Psoas muscle (tissue), 8 donors: ENCODE measurements at places on chromosomes 3 and 15. TPM values are rescaled to one million over a fixed set of nuclear protein-coding genes. Genes with fewer than 3 reads are reported as not detected.

The STAB1 gene
- total RNA-seq = 39.2 TPM

- DNase-seq = peak; percentile 82
Measured at GRCh38 chr3:139934613-139935015, 371 bp upstream of the CLSTN2 start.

DNA sequence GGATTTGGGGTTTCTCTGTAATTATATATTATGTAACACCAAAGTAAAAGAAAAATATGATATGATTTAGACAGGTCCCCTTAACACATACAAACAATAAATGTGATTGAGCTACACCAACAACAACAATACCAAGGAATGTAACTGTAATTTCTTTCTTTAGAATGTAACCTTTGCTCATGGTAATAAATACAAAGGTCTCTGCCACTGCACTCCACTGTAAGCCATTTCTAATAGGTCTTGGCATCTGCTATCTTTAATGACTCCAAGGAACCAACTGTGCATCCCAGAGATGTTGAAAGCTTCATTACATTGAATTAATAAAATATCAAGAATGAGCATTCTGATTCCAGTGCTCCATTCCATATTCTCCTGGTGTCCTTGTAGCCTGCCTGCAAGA lies 88.8 kb downstream of the PDZRN3 start:
- DNase-seq = no peak

DNA sequence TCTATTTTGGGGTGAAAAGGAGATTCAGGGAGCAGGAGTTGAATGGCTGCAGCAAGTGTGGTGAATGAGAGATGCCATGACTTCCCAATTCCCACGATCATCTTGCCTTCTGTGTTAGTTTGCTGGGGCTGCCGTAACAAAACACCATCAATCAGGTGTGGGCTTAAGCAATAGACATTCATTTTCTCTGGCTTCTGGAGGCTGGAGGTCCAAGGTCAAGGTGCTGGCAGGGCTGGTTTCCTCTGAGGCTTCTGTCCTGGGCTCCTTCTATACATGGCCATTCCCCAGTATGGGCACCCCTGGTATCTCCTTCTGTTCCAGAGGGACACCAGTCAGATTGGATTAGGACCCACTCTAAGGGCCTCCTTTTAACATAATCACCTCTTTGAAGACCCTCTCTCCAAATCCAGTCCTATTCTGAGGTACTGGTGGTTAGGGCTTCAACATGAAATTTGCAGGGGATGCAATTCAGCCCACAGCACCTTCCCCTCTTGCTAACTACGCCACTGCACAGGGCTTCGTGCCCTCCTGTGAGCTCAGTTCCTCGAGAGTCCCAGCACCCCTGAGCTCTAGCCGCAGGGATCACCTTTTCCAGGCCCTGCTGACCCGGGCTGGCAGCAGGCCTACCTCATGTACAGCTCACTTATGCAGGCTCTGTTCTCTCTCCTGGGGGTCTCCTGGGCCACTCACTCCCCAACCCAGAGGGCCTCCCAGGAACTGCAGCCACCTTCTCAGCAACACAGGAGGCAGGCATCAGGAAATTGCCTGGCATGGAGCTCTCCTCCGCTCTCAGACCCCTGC lies 37.3 kb upstream of the SLC6A11 start:
- no peak for DNase-seq

The PTX3 gene
- total RNA-seq = 0.19 TPM

GRCh38 chr3:149765762-149766334 lies 13.6 kb upstream of the COMMD2 start:
- no peak for DNase-seq

The STAC gene
- 1.5 TPM for total RNA-seq

DNA sequence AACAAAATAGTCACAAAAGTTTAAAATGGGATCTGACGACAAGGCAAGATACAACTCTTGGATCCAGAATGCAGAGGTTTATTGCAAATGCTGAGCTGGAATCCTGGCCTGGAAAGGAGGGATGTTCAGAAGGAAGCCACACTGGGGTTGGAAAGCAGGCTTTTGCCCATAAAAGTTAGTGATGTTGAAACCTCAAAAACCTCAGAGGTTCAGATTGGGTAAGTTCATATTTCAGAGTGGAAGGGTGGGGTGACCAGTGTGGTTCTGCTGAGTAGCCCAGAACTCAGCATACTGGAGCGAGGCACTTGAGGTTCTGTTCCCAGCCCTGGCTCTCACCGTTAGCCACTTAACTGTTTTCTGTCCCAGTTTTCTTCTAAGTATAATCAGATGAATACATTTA lies 114.0 kb upstream of the OSTN start:
- DNase-seq = no peak

DNA sequence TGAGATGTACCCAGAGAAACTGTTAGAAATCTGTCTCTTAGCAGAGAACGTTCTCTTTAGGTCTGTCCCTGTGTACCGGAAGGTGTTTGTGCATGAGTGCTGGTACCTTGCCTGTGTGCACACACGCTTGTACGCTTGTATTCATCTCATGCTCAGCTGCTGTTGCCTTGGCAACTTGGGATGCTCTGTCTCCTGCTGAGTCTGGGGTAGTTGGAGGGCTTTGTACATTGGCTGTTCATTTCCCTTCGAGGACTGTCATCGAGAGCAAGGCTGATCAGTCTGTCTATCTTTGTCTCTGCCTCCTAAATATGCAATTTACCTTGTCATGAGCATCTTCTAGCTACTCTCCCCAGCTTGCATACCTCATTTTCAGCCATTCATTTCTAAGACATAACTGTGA lies 147.2 kb downstream of the SLCO3A1 start:
- no peak for DNase-seq

DNA sequence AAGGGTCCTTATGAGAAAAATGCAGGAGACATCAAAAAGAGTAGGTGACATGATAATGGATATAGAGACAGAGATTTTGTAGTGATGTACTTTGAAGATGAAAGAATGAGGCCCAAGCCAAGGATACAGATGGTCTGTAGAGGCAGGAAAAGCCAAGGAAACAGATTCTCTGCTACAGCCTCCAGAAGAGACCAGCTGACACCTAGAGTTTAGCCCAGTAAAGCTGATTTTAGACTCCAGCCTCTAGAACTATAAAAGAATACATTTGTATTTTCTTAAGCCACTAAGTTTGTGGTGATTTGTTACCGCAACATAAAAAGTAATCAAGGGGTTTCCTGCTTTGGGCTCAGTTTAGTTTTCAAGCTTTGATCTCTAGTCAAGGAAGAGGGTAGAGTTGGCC lies 64.8 kb downstream of the STRIT1 start:
- DNase-seq = no peak

DNA sequence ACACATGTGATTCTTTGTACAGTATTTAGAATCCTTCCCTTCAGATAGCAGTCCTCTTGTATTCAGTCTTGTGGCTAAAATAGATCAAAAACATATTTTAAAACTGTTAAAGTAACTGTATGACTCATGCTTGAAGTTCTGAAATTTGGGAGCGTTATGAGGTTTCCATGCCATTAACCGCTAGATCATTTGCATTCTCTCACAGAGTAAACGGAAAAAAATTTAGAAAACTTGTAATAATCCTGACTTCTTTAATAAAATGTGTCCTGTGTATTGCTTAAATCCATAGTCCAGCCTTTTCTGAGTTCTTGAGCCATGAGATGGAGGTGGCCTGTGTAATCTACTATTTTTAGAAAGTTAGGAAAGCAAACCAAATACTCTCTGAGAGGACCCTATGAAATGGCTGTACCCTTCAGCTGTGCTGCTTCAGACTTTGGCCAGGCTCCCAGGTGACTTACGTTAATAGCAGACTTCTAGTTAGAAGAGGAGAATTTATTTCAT lies 33.8 kb downstream of the MBNL1 start:
- DNase-seq = peak; percentile 40

The SEC62 gene
- total RNA-seq = 78.2 TPM

DNA sequence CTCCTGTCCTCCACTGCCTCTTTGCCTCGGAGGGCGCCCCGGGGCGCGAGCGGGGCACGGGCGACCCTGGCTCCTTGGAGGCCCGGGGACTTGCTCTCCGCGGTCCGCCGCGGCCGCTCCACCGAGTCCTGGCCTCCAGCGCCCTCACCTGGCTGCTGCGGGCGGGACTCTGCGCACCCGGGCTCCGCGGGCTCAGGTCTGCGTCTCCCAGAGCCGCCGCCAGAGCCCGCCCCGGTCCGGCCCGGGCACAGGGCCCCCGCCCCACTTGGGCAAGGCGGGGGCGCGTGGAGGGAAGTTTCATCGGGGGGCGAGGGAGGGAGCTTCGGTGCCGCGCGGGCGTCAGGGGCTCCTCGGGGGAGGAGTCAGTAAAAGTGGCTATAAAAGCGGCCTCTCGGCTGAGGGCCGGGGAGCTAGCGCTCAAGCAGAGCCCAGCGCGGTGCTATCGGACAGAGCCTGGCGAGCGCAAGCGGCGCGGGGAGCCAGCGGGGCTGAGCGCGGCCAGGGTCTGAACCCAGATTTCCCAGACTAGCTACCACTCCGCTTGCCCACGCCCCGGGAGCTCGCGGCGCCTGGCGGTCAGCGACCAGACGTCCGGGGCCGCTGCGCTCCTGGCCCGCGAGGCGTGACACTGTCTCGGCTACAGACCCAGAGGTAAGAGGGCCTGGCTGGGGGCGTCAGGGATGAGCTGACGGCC lies at the start of gene CEMIP:
TSS of gene CEMIP (plus strand) at position 407 of the 694 bp plus-strand sequence. CDS start 94,510 bp downstream, outside the sequence.
- DNase-seq = peak; percentile 76

DNA sequence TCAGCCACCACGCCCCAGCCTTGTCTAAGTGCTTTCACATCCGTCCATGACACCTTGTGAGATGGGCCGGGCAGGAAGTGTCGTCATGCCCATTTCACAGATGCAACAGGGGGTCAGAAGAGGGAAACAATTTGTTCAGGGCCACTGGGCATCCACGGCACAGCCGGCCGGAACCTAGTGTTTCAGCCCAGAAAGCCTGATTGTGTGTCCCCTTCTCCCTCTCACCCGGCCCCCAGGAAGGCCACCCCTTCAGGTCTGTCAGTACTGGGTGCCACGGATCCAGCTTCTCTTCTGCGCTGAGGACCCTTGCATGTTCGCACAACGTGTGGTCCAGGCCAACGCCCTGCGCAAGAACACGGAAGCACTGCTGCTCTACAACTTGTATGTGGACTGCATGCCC lies 15.8 kb downstream of the DNAH1 start:
- no peak for DNase-seq

The SLC12A1 gene
- total RNA-seq = not detected
